Suppressor macrophage (primary cell): ENCODE measurements at places on chromosomes 11 and 22.
A peak's percentile ranks its signal among the peaks of the same experiment; 100 is the strongest.

GRCh38 chr11:91804042-91804441 lies 420.6 kb upstream of the FAT3 start:
- no peak for DNase-seq

DNA sequence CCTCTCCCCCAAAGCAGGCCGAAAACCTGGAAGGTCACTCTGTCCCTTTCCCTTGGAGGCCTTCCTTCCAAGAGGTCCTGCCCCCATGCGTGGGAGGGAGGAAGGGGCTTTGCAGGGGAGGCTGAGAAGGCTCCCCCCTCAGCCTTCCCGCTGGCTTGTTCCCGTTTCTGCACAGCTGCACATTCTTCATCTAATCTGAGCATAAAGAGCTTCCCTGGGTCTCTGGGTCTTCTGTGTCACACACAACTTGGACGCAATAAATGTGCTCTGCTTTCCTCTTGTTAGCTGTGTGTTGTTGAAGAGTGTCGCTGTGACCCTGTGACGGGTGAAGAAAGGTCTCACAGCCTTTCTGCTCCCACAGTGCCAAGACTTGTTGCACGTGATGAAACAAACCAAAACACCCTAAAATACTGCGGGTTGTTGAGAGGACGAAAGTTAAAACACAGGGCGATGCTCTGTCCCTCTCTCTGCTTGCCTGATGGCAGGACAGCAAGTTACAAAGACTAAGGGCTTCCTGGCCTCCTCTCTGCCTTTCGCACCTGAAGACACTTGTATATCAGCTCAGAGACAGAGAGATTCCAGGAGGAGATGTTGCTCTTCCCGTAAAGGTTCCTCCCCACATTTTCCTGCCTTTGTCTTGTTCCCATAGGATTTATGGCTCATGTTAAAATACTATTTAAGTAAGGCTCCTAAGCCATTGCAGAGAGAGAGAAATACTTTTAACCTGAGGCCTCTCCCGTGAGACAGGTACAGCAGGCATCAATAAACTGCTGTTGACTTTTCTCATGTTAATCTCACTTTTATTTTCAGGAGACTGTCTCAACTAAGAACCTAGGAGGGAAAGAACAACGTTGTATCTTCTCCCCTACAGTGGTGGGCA lies 15.4 kb upstream of the IFITM3 start:
- DNase-seq, result peak; percentile 61

DNA sequence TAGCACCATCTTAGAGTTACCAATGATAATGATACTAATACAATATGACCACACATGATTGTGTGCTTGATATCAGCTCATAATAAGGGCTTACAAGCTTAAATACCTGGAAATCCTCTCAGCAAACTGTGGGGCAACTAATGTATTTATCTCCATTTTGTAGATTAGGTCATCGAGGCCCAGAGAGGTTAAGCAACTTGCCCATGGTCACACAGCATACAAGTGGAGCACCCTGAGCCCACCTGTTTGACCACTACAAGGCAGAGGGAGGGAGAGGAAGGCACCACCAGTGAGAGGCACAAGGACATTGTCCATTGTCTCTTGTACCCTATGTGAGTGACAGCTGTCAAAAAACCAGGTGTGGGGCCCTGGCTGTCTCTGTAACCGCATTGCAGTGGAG lies 123.7 kb downstream of the MIAT start:
- no peak for DNase-seq

GRCh38 chr11:92131289-92131865 lies 93.2 kb upstream of the FAT3 start:
- no peak for DNase-seq

DNA sequence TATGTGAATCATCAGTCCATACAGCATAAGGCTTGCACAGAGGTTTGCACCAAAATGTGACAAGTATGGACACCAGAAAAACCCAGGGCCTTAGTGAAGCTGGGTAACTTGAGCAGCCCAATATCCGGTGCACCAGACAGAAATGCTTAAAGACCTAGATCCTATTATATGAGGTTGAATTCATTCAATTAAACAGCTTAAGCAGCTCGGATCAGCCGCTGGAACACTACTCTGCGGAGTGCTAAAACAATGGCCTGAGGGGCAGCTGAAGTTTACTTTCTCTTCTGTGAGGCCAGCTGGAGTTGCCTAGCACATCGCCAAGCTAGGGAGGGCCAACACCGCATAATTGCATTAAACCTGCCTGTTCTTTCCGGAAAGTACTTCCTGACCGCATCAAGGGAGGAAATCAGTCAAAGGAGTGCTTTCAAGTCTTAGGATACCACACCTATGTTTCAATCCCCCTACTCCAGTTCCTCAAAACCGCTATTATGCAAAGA lies 17.0 kb upstream of the FAM181B start:
- no peak for DNase-seq

- no peak for DNase-seq
Measured at GRCh38 chr11:58354727-58355126, 4.1 kb downstream of the OR5B17 start.

DNA sequence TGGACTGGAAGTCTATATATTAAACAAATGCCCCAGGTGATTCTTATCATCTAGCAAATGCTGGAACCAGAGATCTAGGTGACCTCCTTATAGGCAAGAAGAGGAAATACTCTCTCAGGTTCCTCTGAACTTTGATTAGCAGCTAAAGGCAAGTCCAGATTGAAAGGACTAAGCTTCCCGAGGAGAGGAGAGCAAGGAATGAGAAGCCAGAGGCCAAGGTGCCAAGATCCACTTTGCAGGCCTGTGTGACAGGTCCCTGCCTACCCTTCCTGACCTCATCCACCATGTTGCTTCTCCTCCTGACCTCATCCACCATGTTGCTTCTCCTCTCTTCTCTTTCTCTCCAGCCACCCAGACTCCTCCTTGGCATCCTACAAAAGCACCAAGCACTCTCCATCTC lies 173.2 kb downstream of the LARGE1 start:
- no peak for DNase-seq

GRCh38 chr11:2930704-2931419 lies 1.6 kb upstream of the PHLDA2 start:
- DNase-seq, result peak; percentile 30
